ENCODE measurements at places on chromosomes 5 and 9.

GRCh38 chr5:32254881-32255539, 57.7 kb downstream of the MTMR12 start:
- DNase-seq: no peak

- no peak for DNase-seq
Measured at GRCh38 chr5:171838066-171838465, 52.4 kb downstream of the SMIM23 start.

GRCh38 chr5:13034061-13034460, 910.4 kb downstream of the DNAH5 start:
- DNase-seq: no peak

DNA sequence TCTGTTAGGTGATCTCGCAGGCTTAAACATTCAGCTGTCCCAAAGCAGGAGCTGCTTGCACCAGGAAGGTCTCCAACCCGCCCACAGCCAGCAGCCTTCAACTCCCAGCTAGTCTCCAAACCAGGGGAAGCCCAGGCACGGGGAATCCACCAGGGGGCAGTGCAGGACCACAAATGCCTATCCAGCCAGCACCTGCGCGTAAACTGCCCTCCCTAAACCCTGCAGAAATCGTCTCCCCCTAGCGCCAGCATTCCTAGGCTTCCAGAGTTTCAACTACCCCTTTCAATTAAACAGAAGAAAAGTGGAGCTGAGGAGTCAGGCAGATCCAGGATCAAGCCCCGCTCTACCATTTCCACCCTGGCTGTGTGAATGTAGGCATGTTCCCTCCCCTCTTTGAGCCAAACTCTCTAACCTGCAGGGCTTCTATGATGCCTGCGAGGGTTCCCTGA, 72.0 kb downstream of the HRH2 start:
- peak; percentile 95 for DNase-seq

DNA sequence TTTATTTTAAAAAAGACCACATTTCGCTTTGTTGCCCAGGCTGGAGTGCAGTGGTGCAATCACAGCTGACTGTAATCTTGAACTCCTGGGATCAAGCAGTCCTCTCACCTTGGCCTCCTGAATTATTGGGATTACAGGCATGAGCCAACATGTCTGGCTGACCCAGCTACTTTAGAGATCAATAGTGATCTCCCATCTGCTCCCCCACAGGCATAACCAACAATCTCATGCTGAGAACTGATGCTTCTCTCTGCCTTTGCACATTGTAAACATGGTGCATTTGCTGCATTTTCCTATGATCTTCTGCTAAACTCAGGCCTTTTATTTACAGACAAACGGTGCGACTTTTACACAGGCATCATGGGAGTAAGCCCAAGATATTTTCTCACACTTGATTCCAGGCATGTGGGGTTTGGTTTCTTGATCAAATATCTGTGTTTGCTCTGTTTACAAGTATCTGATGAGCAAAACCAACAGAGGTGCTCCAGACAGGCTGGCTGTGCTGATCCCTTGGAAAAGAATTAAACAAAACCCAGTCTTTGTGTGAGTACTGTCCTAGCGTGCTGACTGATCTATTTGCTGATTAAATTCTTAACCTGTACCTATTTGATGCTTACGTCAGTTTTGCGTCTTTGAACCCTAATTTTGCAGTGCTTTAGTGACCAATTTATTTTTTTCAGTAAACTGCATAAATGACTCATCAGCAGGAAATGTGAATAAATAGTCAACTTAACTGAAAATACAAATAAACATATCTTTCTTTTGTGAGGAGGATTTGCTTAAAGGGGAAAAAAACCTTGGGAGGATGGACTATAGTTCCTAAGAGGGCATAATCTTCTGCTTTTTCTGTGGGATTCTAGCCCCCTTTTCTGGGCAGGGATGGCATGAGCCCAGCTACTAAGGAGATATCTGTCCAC, 191.7 kb upstream of the NR3C1 start:
- DNase-seq: no peak

GRCh38 chr9:128293091-128293490, 17.0 kb downstream of the SWI5 start:
- no peak for DNase-seq

GRCh38 chr5:116738615-116739261, 164.1 kb upstream of the SEMA6A start:
- DNase-seq: no peak

DNA sequence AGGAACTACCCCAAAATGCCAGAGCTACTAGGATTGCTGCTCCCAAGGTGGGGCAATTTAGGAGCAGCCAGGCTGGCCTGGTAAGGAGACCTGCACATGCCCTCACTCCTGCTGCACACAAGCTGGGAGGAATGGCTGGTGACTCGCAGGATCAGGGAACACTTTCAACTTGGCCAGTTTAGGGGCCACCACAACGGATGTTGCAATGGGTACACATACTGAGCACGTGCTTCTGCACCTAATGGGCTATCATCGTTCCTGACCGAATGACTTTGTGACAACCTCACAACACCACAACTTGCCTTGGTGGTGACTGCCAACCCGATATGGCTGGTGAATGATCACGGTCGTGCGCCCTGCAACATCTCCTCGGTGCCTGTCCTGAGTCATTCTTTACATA, 172.0 kb downstream of the ROR2 start:
- DNase-seq: no peak

DNA sequence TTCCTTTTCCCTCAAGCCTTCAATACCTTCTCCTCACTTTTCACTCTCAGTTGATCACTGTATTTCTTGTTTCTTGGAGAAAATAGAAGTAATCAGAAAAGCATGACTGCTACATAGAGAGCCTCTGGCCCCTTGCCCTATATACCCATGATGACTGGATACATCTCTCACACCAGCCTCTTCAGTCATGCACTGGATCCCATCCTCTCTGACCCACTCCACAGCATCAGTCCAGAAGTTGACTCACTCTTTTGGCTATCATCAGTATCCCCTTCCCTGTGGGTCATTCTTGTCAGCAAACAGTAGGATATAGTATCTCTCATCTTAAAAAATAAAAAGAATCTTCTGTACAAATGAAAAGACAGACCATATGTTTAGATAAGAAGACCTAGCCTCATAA, 32.9 kb downstream of the PTCD2 start:
- no peak for DNase-seq

DNA sequence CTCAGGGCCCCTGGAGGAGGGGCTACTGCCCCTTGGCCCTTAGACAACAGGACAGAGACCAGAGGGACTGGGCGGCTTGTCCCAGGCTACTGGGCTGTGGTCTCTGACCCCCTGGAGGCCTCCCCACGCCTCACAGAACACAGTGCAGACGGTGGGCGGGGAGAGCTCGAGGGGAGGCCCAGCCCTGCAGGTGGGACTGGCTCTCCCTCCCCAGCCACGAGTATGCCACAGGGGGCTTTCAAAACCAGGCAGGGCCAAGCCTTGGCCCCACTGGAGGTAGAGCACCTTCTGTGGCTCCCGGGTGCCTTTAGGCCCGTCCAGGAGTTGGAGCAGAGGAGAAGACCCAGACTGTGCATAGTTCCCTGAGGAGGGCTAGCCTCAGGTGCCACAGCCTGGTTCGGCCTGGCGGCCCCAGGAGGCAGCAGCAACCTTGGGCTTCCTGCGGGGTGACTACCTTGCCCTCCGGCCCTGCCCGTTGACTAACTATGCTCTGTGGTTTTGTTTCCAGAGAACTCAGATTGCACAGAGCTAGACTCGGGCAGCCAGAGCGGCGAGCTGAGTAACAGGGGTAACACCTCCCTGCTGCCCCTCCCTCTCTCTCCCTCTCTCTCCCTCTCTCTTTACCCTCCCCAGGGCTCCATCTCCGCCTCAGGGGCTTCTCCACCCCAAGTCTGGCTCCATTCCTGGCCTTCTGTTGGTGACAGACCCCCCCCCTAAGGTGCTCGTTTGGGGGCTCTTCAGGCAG, 15.5 kb downstream of the CARD19 start:
- DNase-seq: no peak

DNA sequence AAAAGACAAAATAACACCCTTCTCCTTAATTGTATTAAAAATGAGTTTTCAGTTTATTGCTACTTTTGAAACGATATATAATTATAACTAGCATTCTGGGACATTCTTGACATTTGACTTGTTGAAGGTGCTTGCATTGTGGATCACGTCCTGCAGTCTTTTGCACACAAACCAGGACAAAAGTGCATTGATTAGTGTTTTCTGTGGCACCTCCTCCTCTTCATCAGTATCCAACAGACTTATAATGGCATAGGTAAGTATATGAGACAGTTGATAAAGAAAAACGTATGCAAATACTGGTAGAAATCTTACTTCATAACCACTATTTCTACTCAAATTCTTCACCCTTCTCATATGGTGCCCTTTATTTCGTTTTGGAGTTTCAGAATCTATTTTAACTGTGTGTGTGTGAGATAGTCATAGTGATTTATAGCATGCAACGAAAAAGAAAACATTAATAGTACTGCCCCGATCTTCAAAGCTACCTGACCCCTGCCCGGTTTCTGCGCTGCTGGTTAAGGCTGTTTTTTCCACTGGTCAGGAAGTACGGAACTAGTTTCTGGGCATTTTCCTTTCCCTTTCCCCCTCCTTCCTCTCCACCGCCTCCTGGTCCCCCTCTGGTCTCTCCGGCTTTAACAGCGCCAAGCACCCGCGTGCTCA, 639 bp upstream of the RASA1 start:
- DNase-seq: no peak

DNA sequence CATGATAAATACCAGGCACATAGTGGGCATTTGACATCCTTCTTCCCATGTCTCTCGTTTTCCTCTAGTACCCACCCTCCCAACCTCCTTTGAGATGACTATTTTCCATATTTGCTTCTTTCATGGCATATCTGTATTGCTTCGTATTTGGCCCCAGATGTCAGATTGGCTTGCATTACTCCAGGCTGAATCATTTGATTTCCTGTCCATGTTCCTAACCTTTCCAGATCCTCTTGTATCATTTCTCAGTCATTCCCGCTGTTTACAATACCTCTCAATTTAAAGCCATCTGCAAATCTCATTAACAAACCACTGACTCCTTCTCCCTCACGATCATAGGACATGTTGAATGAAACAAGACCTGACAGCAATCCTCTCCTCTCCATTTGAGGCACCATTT, 19.9 kb downstream of the MTX3 start:
- DNase-seq: no peak

- no peak for DNase-seq
Measured at GRCh38 chr5:151490627-151491026, 43.2 kb downstream of the SLC36A1 start.

- no peak for DNase-seq
Measured at GRCh38 chr9:38301376-38302106, 91.0 kb upstream of the ALDH1B1 start.

GRCh38 chr5:172405226-172406107, 48.9 kb downstream of the SH3PXD2B start:
- no peak for DNase-seq

GRCh38 chr9:84829471-84829870, 159.9 kb downstream of the NTRK2 start:
- DNase-seq: no peak

GRCh38 chr9:125932012-125932411, 184.8 kb downstream of the PBX3 start:
- DNase-seq: no peak

DNA sequence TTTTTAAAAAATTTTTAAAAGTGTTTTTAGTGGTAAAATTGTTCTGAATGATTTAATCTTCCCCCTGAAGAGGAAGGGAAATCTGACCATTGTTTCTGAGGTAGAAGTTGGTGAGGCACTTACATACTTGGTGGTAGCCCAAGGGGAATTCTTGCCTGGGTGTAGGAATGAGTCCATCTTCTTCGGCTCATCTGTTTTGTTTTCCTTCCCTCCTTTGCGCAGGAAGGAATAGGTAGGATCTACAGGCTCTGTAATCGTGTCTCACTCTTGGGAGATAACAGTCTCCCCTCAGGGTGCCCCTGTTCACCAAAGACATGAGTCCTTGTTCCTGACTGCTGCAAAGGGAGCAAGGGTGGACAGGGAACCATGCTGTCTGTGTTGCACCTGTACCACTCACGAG, 138.1 kb downstream of the HSPA4 start:
- DNase-seq: no peak

All from activated T-helper 1 cell treated with anti-CD3 and anti-CD28 coated beads, Interleukin-2, amount 50 U/mL, for 16 hours (primary cell).